ENCODE measurements at places on chromosomes 4 and X.

- no peak for DNase-seq
Measured at GRCh38 chr4:14552119-14552518, 450.2 kb upstream of the CPEB2 start.

- DNase-seq = peak; percentile 78
Measured at GRCh38 chr4:40856840-40857362, 107.1 kb downstream of the NSUN7 start.

DNA sequence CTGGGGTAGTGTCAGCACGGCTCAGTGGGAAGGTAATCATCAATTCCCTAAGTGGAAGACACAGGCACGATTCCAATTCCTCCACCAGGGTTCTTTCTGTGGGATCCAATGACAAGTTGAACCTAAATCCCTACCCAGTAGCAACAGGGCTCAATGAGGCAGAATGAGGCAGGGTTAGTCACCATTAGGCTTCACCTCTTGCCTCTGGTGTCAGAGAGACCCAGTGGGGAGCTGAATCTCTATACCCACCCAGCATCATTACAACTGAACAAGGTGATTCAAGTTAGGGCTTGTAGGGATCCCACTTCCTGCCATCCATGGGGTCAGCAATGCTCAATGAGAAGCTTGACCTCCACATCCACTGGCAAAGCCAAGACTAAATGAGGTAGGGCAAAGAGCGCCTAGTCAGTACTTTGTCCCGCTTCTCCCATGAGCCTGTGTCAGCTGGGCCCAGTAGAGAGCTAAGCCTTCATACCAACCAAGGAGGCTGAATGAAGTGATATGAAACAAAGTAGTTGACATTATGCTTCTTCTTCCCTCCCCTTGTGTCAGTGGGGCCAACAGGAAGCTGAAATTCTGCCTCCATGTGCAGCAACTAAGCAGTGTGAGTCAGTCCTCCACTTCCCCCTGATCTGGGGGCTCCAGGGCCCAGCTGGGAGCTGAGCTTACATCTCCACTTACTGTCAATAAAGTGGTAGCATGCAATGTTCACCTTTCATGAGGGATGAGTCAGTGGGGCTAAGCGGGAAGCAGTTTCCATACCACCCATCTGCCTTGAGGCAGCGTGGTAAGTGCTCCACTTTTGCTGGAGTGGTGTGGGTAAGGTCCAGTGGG, 36.4 kb upstream of the RBM41 start:
- DNase-seq = peak; percentile 56

DNA sequence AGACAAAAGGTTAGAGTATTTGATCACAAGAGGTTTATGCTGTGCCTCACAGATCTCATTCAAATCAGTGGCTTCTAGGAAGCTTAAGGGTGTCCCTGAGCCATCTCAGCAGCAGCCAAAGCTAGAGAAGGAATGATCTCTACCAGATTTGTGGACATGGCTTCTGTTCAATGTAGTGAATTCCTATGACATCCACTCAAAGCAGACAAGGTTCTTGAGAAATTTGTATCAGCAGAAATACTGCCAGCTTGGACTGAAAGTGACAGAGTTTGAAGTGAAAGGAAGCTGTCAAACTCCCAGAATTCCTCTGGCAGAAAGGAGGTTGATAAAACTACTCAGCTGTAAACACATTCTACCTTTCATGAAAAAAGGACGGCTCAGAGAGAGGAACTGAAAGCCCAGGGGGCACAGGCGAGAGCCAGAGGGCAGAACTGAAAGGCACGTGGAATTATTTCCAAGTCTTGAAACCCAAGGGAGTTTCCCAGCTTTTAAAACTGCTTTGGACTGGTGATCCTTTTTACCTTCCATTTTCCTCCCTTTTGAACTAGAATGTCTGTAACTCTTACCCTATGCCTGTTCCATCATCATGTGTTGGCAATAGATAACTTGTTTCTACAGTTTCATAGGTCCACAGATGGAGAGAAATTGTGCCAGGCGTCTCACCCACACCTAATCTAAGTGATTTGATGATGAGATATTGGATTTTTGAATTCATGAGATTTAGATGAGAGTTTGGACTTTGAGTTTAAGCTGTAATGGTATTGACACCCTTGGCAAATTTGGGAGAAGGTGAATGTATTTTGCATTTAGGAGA, 14.5 kb upstream of the MED14 start:
- DNase-seq = no peak

DNA sequence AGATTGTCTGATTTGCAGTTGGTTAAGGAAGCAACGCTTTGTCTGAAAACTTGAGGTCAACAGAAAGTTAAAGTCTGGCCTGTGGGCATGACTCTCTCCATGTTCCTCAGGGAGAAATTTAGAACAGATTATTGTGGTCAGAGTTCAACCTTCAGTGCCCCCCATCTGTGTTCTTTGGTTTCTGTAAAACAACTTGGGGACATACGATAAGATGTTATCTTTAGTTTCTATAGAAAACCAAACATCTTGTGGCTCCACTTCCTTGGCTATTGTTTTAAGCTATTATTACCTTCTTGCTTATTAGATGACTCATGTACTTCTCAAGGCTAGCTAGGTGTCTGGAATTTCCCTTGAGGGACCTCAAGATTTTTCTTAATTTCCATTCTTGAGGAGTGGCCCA, 507.7 kb downstream of the PDHA2 start:
- no peak for DNase-seq

DNA sequence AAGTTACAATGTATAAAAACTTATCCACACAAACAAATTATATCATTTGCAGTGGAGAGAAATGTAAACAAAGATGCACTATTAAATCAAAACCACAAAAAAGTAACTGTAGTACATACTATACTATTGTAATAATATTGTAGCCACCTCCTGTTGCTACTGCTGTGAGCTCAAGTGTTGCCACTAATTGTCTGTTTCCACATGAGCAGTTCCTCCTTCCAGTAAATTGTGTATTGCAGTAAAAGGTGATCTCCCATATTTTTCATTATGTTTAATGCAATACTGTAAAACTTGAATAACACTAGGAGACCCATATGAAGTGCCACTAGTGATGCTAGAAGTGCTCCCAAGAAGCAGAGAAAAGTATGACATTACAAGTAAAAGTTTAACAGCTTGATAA, 11.7 kb downstream of the LIN54 start:
- no peak for DNase-seq
